CD4-positive, alpha-beta T cell treated with Interleukin-6 at 100 ng/mL for 8 hours (primary cell): ENCODE measurements at places on chromosomes 1 and 21.

DNA sequence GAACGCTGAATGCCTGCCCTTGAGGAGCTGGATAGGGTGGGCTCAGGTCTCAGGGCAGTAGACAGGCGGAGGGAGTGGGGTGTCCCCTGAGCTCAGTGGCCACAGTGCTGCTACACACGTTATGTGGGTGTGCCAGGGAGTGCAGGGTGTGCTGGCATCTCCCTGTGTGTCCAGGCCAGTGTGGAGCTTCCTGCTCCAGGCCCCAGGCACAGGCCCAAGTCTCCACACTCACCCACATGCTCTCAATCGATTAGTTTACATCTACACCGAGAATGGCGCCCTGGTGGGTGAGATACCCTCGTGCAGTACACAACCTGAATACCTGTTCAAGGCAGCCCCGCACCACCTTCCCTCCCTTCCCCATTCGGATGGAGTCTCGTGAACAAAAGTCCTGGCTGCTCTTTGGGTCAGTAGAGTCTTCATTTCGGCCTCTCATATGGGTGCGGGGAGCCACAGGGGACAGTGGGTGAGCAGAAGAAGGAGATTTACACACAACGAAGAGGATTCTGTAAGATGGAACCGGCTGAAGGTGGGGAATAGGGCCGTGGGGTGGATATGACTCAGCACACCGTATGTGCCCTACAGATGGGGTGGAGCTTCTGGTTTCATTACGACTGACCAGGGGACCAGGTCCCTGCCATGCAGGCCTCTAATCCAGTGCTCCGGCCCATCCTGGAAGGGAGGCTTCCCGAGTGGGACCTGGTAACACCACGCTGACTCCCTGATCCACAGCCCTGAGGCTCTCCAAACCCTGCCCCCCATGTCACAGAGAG is 93.3 kb downstream of the SPSB1 start:
- DNase-seq = no peak

GRCh38 chr1:72241397-72241796 is 40.9 kb downstream of the NEGR1 start:
- no peak for DNase-seq

GRCh38 chr1:12448746-12449177 is 169.2 kb downstream of the DHRS3 start:
- no peak for DNase-seq

- DNase-seq = peak; percentile 47
Observed at GRCh38 chr1:52842643-52843310, at the start of gene ZYG11A. ZYG11A (plus strand) TSS chr1:52842760; CDS start chr1:52842884, 124 bp downstream.

- no peak for DNase-seq
Observed at GRCh38 chr1:179599623-179600249, 8.1 kb downstream of the TDRD5 start.

GRCh38 chr1:225816643-225817538 is 7.0 kb downstream of the EPHX1 start:
- DNase-seq = no peak

- peak; percentile 44 for DNase-seq
Observed at GRCh38 chr21:42061195-42061985, 9.7 kb upstream of the UMODL1 start.

DNA sequence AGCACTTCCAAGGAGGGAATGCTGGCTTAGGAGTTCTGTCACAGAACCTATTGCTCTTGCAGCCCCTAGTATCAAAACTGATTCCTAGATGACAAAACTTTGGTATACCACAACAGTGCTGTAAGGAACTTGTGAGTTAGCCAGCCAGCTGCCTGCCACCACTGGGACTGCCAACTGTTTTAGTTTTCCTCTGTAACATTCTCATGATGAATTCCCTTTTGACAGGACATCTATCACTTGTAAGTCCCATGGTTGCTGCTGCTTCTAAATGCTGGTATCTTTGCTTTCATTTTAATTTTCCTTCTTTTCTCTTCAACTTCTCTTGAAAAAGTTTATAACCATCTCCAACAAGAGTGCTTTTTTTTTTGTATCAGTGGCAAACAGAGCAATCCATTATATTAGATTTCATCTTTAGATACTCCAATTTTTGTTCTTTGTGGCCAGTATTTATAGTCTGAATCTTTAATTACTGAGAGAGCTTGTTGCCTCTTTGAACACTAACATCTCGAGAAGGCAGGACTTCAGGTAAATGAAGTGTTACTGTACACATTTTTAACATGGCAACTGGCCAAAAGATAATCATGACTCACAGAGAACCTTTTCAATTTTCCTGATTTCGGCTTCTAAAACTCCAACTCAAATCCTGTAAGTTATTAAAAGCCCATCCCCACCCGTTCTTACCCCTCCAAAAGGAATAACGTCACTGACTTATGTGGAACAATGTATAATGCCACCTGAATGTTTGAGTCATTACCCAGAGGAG is 19.8 kb downstream of the DBT start:
- DNase-seq = no peak

DNA sequence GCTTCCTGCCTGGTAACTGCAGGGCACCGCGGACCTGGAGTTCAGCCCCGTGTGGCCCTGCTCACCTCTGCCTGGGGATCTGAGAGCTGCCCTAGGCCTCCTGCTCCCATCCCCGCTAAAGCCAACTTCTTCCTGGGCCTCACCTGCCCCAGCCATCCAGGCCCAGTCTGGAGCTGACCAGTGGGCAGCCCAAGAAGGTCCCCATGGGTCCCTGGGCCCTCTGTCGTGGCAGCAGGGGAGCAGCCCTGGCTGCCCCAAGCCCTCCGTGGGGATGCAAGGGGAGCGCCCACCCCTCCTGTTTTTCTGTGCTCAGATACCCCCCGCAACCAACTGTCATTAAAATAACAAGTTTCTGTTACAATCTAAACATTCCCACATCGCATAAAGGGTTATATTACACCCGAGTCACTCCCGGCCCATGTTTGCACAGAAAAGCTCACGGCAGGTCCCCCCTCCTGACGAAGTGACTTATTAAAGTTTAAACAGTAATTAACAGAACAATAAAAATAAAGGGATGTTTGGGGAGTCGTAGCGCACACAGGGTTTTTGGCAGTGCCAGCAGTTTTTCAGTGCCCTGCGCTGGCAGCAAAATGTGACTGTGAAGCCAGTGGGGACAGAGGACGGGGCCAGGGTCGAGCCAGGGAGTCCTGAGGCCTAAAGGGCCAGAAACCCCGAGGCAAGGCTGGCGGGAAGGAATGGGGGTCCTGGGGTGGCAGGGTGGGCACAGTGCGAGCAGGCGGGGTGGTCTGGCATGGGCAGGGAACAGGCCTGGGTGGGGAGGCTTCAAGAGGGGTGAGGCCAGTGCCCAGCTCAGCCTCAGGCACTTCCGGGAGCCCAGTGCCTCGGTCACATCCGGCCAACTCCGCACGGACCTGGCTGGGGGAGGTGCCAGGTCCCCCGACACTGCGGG is 121.5 kb downstream of the CASZ1 start:
- DNase-seq = no peak

DNA sequence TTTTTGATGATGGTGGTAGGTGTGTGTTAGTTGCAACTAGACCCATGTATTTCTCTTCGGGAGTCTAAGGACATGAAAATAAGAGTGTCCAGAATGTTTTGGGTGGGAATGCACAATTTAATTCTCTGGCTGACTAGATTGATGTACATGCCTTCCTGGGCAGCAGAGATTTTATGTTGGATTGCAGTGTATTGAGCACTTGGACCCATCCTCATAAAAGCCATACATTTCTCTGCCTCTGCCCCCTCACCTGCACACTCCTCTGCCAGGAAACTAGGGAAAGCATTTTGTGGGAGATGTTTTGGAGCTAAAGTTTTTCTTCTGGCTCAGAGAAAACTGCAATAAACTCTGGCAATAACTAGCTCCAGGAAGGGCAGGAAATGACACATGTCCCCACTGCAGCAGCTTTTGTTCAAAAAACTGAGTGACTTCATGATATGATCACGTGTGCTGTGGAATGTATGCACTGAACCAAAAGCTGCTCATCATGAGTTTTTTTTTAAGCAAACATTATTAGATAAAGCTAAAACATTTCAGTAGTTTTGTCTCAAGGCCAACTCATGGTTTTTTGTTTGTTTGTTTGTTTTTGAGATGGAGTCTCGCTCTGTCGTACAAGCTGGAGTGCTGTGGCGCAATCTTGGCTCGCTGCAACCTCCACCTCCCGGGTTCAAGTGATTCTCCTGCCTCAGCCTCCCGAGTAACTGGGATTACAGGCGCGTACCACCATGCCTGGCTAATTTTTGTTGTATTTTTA is 17.6 kb downstream of the RIT1 start:
- DNase-seq = peak; percentile 40

- no peak for DNase-seq
Observed at GRCh38 chr1:40625076-40625475, 40.4 kb downstream of the RIMS3 start.
